NCI-H2107 (cell line): ENCODE measurements at places on chromosomes 7 and 10.

- DNase-seq, result no peak
Measured at GRCh38 chr10:124129471-124129870, 36.1 kb upstream of the CHST15 start.

DNA sequence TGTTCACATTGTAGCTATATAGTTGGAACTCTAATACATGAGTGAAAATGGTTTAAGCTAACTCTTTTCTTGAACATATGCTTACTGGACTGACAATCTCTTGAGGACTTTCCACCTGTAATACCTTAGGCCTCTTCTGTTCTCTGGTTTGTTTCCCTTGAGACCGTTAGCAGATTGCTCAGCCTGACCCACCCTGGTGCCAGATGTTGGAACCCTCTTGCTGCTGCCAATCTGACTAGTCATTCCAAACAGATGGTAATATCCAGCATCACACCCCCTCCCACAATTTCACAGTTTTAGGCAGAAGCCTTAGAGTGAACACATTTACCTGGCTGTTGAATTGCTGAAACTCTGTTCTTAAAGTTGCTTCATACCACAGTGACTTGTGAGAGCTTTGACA, 18.7 kb downstream of the CALD1 start:
- DNase-seq, result no peak

DNA sequence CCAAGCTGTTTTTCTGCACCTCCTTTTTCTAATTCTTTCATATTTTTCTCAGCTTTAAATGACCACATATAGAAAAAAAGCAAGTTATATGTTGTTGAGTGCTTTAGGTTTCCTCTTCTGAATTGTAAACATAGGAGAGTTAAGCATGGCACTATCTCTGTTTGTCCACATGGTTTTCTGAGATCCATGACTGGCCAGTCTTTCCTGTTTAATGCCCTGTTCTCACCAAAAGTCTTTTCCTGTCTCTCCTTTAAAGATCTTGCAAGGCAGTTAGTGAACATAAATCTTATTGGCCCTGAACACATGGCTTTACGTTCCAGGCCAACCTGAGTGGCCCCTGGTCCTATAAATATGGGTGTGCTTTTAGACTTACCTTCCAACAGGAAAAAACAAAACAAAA, 19.4 kb downstream of the TRPV5 start:
- DNase-seq, result no peak

- DNase-seq, result no peak
Measured at GRCh38 chr10:87935290-87936141, 72.1 kb downstream of the PTEN start.

- no peak for DNase-seq
Measured at GRCh38 chr7:25752154-25752553, 399.8 kb upstream of the NFE2L3 start.

DNA sequence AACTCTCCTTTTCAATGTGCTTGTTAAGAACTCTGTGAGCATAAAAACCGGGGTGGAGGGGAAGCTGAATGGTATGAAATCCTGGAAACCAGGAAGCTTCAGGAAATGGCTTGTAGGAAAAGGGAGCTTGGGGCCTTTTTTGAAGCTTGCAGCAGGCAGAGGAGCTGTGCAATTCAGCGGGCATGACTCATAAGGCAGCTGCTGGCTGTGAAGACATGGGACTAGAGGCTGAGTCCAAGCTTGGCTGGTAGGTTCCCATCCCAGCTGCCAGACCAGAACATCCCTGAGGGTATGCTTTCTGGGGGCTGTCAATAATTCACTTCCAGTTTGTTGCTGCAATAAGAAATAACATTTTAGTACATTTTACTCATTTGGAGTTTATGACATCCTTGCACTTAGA, 36.8 kb upstream of the CDC14C start:
- no peak for DNase-seq

- no peak for DNase-seq
Measured at GRCh38 chr7:129896568-129897382, 56.0 kb downstream of the UBE2H start.

- DNase-seq, result no peak
Measured at GRCh38 chr7:128880791-128881457, 18.3 kb downstream of the ATP6V1F start.

DNA sequence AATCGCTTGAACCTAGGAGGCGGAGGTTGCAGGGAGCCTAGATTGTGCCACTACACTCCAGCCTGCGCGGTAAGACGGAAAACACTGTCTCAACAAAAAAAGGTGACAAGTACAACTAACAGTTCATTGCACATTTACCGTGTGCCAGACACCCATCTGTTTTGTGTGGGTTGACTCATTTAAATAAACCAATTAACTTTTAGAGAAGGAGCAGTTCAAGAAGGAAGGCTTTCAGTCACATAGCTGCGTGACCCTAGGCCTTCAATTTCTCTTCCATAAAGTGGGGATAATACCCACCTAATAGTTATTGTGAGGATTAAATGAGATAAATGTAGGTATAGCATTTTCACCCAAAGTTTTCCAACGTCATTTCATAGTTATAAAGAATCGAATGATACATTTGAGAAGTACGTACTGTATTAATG, 52.3 kb upstream of the KDM7A start:
- no peak for DNase-seq

GRCh38 chr10:8121201-8121890, 66.9 kb downstream of the GATA3 start:
- DNase-seq, result no peak

DNA sequence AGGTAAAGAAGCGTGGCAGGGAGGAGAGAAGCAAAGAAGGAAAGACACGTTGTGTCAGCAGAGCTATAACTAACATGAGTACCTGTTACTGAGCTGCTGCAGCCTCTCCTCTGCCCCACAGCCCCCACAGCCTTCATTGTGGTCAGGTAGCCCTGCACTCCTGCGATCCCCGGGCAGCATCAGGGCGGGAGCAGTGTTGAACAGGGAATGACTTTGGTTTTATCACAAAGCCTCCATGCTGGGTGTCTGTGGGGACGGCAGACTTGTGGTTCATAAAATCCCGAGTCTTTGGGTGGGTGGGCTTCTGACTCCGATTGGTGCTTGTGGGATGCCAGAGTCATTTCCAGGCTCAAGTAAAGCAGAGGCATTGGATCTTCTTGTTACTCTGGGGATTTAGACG, 14.8 kb upstream of the PRKAG2 start:
- no peak for DNase-seq

DNA sequence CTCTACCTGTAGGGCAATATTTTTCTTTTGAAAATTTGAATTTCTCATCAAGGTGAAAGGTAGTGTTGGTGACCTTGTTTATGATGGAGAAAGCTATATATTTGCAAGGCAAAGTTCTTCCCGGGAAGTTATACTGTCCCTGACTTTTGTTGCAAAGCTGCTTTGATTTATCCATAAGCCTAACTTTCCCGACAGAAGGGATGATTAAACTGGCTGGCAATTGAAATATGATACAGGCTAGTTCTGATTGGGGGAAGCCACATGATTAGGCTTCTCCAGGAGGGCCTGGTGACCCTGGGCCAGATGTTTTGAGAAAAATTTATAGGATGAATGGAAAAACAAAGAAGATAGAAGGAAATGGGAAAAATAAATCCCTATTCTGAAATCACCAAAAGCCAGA, 215.5 kb downstream of the ACTR3B start:
- no peak for DNase-seq

- no peak for DNase-seq
Measured at GRCh38 chr10:43707770-43708169, 59.1 kb upstream of the ZNF32 start.

GRCh38 chr7:143434660-143435059, 8.6 kb upstream of the TAS2R60 start:
- no peak for DNase-seq

- DNase-seq, result no peak
Measured at GRCh38 chr10:129055986-129056385, 411.1 kb upstream of the MGMT start.

- no peak for DNase-seq
Measured at GRCh38 chr10:122264931-122265330, 6.2 kb upstream of the BTBD16 start.

DNA sequence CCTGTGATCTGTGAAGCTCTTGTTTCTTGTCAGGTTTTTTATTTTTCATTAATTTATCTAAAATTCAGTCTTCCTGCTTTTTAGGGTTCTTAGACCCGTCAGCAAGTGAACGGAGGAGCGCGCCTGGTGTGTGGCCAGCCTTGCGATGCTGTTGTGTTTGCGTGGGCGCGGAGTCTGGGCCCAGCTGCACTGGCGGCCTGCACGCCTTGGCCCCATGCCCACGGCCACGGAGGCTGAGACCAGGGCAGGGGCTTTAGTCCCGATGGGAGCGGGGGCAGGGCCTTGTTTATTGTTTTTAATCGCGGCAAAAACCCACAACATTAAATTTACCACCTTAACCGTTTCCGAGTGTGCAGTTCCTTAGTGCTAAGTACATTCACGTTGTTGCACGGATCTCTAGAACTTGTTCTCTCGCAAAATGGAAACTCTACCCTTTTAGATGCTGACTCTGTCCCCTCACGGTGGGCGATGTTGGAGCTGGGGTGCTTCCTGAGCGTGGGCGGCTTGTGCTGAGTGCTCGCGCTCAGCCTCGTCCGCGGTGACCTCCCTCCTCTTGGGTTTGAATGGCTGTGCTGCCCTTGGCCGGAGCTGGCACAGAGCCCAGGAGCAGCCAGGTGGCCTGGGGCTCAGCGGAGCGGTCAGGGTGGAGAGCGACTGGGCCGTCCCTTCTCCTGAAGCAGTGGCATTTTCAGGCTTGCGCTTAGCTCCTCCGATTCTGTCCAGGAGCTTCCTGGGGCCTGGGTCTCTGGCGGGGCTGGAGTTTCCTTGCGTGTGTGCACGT, 69.1 kb downstream of the INPP5A start:
- no peak for DNase-seq

- no peak for DNase-seq
Measured at GRCh38 chr10:10094691-10095090, 923.0 kb upstream of the CELF2 start.

DNA sequence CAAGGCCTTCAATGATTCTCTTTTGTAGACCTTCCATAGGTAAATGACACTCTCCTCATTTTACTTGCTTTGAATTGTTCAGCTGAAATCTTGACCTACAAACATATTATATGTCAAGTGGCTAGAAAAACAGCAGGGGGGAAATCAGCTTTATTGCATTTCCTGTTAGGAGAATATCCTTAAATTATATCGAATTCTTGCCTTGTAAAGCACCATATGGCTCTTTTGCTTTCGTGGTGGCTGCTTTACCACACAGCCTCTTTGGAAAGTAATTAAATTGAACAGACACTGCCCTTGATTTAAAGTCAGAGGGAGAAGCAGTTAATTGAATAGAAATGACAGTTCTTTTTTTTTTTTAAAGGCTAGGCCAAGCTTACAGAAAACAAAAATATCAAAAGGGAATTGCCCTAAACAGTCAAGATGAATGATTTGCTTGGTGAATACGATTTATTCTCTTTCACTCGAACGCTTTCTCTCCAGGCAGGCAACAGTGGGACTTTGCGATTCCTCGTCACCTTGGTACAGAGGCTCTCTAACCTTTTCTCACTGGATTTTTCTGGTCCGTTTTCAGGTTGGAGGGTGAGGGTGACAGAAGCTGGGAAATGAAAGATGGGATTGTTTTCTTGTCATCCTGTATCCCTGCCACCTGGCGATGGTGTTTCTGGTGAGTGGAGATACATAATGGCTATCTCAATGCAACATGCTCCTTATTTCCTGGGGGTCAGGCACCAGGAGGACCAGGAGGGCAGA, 126.0 kb downstream of the GATA3 start:
- no peak for DNase-seq

DNA sequence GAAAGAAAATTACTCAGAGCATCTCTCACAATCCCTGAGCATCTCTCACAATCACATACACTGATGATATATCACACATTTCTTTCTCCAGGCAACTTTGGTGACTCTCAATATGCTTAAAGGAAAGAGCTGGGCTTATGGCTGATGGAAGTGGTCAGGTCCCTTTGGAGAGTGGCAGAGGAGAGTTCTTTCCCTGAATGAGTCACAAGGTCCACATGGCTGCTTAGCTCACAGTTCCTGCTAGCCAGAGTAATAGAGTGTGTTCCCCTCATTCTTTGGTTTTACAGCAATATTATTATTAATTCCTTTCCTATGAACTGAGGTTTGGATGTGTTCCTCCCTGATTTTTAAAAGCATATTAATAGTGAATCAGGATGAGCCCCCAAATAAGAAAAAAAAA, 287.4 kb downstream of the C7orf25 start:
- no peak for DNase-seq

DNA sequence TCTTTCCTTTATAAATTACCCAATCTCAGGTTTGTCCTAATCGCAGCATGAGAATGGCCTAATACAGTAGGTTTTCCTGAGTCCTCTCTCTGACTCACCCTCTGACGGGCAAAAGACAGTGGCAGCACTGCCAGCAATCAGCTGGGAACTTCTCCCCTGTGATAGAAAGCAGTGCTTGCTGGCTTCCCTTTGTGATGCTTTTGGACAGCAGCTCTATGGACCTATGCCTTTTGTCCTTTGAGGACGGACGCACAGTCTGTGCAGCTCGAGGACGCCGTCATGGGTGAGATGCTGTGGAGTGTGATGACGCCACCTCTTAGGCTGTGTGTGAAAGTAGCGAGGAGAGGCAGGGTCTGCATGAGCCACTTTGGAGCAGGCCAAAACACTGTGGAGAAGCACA, 68.8 kb downstream of the KIAA1217 start:
- no peak for DNase-seq

DNA sequence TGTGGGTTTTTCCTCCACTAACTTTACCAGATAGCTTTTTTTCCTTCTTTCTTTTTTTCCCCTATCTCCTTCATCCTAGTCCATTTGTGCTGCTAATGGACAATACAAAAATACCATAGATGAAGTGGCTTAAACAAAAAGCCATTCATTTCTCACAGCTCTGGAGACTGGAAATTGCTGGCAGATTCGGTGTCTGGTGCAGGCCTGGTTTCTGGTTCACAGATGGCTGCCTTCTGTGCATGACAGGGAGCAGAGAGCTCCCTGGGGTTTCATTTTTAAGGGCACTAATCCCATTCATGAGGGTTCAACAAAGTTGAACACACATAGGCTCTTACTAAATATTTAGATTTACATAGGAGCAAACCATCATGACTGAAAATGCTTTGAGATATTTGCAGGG, 467.4 kb downstream of the TYW1 start:
- DNase-seq, result no peak

- no peak for DNase-seq
Measured at GRCh38 chr7:92835261-92835850, 1.0 kb downstream of the CDK6 start.

DNA sequence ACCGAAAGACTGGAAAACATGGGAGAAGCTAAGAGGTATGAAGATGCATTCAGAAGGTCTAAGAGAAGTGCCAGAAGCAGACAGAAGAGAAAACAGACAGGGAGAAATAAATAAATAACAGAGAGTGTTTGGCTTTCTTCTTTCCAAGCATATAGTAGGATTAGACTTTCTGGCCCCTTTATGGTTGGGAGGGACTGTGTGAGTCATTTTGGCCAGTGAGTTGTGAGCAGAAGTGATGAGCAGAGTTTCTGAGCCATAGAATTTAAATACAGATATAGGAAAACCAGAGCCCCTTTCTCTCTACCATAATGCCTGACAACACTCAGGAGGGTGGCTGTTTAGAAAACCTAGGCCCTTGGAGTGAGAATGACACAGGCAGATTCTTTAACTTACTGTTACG, 171.0 kb downstream of the PPP1R17 start:
- no peak for DNase-seq
